ENCODE measurements at places on chromosomes 2 and 18.

DNA sequence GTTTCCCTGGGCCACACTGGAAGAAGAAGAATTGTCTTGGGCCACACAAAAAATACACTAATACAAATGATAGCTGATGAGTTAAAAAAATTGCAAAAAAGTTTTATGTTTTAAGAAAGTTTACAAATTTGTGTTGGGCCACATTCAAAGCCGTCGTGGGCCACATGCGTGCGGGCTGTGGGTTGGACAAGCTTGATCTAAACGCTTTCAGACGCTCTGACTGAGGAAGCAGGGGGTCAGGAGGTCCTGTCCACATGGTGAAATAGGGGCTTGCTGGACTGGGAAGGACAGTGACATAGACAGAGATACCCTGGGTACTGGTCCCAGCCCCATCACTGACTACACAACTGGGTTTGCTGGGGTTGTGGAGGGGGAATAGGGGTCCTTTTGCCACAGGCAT is 86.4 kb downstream of the LOXHD1 start:
- DNase-seq, result no peak

DNA sequence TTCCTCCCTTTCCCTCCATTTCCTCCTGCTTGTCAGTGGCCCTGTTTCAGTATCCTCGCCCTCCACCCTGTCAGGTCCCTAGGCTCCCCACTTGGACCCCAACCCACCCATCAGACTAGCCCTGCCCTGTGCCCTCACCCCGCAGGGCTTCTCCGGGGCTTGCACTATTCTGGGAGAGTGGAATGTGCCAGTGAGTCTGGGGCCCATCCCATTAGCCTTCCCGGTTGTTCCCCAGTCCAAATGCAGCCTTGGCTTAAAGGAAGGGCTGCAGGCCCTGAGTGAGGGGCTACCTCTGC is 45.5 kb downstream of the MYO7B start:
- no peak for DNase-seq

DNA sequence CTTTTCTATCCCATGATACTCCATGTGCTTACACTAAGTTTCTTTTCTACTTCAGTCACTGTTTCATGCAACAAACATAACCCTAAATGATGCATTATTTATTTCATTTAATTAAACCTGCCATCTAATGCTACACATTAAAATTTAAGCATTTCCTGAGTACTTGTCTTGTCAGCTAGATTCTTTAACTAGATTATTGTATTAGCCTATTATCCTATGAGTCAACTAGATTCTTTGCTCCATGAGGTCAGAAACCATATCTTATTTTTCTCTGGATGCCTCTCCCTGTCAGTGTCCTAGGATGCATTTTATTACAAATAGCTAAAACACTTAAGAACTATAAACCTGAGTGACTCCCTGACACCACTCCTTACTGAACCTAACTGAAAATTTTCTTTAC is 652.4 kb downstream of the SLC4A3 start:
- DNase-seq, result no peak

DNA sequence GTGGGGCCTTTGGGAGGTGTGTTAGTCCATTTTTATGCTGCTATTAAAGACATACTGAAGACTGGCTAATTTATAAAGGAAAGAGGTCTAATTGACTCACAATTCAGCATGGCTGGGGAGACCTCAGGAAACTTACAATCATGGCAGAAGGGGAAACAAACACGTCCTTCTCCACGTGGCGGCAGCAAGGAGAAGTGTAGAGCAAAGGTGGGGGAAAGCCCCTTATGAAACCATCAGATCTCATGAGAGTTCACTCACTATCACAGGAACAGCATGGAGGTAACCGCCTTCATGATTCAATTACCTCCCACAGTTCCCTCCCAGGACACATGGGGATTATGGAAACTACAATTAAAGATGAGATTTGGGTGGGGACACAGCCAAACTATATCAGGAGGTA is 187.1 kb upstream of the OSR1 start:
- DNase-seq, result no peak

- no peak for DNase-seq
These were observed 46.8 kb upstream of the BIN1 start for GRCh38 chr2:127153691-127154158.

- peak; percentile 60 for DNase-seq
These were observed 137.7 kb downstream of the IRS1 start for GRCh38 chr2:226661789-226662545.

- DNase-seq, result no peak
These were observed 810.7 kb downstream of the LRRTM4 start for GRCh38 chr2:76711490-76711889.

GRCh38 chr2:26915316-26915715 is 55.1 kb upstream of the MAPRE3 start:
- DNase-seq, result no peak

- no peak for DNase-seq
These were observed 36.3 kb downstream of the STAT4 start for GRCh38 chr2:191114403-191114886.

DNA sequence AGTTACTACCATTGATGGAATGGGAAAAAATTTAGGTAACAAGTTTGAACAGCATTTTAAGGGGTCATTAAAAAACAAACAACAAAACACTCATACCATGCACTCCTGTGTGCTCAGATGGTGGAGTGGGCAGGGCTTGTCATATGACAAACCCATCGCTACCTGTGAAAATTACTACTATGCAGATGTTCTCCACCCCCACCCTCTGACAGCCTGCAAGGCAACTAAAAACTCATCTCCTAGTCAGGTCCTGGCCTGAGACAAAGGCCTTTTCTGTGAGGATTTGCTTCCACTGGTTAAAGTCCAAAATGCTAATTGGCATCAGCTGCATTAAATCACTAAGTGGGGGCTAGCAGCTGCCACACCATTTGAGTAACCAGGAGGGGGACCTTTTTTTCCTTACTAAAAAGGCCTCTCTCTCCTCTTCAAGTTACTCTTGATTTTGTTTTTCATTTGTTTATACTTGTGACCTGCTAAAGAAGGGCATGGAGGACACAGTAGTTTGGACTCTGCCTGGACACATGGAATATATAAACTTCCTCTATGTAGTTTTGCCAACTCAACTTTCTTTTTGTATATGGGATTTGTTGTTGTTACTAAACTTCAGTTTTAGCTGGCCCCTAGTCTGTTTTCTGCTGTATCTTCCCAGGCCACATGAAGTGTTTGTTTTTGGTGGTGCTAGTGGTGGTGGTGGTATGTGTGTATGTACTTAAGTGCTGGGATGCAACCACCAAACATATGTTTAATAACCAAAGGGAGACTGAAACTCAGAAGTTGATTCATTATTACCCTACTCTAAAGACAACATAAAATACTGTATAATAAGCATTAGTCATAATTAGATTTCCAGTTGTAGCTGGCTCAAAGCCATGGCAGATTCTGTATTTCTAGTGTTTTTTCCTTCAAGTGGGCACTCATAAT is 121.3 kb downstream of the MAP4K4 start:
- DNase-seq, result no peak

DNA sequence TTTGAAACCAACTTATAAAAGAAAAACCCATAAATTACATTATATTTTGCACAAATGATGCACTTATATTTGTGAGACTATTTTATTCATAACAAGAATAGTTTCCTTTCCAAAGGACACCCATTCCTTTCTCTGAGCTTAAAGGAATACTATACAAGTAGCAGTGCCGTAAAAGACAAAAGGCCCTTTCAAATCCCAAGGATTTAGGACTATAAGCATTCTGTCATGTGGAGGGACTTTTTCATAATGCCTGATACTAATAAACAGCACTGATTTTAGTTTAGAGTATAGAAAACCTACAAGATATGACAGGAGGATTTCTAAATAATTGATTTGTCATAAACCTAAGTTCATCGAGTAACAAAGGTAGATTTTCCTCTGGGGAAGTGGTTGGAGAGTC is 1134.2 kb upstream of the ZEB2 start:
- DNase-seq, result no peak

DNA sequence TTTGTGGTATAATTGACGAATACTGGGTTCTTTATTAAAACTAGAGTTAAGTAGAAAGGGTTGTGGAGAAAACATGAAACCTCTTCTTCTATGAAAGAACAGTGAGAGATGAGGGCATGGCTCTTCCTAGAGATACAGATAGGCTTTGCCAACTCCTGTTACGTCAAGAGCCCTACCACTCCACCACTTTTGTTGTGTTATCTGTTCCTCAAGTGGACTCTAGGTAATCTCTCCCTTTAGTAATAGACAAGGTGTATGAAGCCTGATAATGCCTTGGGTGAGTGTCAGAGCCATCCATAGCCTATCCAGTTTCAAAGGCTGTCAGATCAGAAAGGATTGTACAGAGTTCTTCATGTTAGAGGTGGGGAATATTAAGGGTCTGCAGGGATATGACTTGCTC is 176.4 kb downstream of the SETBP1 start:
- no peak for DNase-seq

- DNase-seq, result no peak
These were observed 590.7 kb downstream of the FBXO15 start for GRCh38 chr18:73556904-73557303.

DNA sequence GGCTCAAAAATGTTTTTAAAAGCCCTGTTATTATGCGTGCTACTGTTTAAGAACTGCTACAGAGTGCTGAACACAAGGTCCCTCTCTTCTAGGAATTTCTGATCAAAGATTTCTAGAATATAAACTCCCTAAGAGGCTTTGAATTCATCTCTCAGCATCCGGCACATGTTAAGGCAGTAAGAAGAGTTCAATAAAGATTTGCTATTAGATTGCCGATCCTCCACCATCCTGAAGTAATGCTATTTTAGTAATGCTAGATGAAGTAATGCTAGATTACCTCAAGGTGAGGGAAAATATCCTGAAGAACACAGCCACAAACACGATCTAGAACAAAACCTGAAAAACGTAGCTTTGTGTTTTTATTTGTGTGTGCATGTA is 949 bp upstream of the MYL12B start:
- no peak for DNase-seq

- DNase-seq, result no peak
These were observed 66.3 kb downstream of the FAM168B start for GRCh38 chr2:131026919-131027318.

GRCh38 chr2:59969161-59969560 is 584.3 kb downstream of the BCL11A start:
- DNase-seq, result no peak

DNA sequence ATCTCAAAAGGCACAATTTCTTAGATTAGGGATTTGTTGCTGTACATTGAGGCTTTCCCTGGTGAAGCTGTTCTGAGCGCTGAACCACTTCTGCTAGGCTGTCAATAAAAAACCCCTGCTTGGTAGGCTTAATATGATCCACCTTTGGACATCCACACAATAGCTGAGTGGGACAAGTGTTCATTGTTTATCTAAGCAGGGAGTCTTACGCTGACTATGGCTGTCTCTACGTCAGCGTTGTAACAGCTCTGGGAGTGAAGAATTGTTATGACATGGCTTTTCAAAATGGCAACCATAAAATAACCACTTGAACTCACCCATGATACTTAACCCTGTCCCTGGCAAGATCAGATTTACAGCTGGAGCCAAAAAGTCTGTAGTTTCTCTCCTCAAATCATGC is 111.5 kb upstream of the SULT1C3 start:
- no peak for DNase-seq

GRCh38 chr2:120818441-120818920 is 82.8 kb downstream of the GLI2 start:
- DNase-seq, result no peak

- DNase-seq, result no peak
These were observed 398.3 kb downstream of the TMX3 start for GRCh38 chr18:68316636-68317035.

- no peak for DNase-seq
These were observed 58.7 kb downstream of the AFTPH start for GRCh38 chr2:64582774-64583340.

DNA sequence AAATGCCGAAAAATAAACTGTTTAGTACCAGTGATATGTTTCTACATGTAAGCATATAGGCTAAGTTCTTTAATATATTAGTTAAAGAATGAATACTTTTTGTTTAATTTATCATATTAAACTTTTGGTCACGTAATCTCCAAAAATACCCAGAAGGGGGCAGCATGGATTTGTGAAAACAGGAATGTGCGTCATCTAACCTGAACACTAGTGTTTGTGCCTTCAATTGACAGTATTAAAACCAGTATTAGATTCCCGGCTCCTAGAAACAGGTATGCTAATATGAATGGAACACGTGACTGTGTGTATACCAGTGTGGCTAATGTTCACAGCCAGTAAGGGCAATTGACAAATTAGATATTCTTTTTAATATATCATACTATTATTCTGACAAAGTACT is 51.8 kb downstream of the WDR7 start:
- DNase-seq, result peak; percentile 47

GRCh38 chr2:216418981-216419380 is 6.7 kb downstream of the SMARCAL1 start:
- no peak for DNase-seq

GRCh38 chr18:63255435-63255834 is 64.1 kb downstream of the BCL2 start:
- no peak for DNase-seq

DNA sequence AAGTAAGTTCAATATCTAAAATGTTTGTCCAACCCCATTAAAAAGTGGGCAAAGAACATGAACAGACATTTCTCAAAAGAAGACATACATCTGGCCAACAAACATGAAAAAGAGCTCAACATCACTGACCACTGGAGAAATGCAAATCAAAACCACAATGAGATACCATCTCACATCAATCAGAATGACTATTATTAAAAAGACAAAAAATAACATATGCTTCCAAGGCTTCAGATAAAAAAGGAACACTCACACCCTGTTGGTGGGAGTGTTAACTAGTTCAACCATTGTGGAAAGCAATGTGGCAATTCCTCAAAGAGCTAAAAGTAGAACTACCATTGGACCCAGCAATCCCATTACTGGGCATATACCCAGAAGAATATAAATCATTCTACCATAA is 931.1 kb downstream of the LRP1B start:
- DNase-seq, result no peak

DNA sequence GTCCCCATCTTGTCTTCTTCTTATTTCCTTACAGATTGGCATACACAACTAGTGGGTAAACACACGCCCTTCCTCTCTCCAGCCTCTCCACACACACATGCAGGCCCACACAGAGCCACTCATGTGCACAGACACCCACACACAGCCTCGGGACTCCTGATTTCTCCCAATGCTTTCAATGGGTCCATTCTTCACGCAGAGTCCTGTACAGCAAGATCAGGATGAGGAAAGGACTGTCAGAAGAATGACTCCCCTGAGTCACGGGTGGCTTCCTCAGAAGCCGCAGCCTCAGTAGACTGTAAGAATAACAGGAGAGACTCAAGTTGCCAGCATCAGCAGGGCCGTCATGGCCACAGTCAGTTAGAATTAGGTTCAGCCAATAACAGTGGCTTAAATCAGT is 109.1 kb upstream of the GLI2 start:
- no peak for DNase-seq

GRCh38 chr2:56183643-56184499 is at the start of gene CCDC85A:
Gene CCDC85A (plus strand): TSS chr2:56183990. CDS start chr2:56184625, 635 bp downstream.
- peak; percentile 85 for DNase-seq
